ENCODE measurements at places on chromosomes 2 and 18.

GRCh38 chr2:100845141-100845991, 25.4 kb downstream of the NPAS2 start:
- DNase-seq: no peak

DNA sequence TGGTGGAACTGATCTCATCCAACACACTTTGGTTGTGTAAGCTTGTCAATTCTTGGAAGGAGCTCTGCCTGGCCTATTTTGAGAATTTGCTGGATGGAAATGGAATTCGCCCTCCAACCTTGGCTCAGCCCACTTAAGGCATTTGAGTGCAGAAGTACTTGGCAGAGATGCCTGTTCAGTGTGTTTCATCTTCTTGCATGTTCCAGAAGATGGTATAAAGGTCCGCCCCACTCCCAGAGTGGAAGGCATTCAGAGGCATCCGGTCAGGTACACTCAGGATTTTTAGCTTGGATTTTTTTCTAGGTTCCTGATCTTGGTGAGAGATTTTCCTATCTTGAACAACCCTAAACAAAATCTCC, 61.3 kb upstream of the TXNDC2 start:
- no peak for DNase-seq

- no peak for DNase-seq
Observed at GRCh38 chr2:239309398-239310245, 91.2 kb downstream of the HDAC4 start.

DNA sequence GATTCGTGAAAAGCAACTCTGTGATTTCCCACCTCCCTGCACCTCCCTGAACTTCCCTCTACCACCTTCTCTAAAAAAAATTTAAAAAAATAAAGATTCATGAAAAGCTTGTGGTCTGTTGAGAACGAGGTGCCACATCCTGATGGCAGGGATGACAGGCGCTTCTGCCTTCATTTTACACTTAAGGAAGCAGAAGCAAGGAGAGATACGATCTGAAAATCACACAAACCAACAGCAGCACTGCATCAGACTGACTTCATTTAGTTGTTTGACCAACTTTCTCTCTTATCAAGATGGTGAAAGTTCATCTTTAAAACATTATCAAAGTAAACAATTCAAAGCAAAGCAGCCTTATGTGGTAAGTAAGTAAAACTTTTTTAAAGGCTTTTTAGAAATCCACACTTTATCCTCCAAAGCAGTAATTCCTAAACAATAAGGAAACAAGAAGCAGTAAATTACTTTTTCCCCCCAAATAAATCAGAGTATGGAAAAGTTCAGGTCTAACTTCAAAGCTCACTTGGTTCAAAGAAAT, 15.5 kb downstream of the WDFY1 start:
- DNase-seq: no peak

- no peak for DNase-seq
Observed at GRCh38 chr2:138867341-138867740, 87.2 kb upstream of the NXPH2 start.

- no peak for DNase-seq
Observed at GRCh38 chr2:222452422-222452950, 28.1 kb downstream of the SGPP2 start.

DNA sequence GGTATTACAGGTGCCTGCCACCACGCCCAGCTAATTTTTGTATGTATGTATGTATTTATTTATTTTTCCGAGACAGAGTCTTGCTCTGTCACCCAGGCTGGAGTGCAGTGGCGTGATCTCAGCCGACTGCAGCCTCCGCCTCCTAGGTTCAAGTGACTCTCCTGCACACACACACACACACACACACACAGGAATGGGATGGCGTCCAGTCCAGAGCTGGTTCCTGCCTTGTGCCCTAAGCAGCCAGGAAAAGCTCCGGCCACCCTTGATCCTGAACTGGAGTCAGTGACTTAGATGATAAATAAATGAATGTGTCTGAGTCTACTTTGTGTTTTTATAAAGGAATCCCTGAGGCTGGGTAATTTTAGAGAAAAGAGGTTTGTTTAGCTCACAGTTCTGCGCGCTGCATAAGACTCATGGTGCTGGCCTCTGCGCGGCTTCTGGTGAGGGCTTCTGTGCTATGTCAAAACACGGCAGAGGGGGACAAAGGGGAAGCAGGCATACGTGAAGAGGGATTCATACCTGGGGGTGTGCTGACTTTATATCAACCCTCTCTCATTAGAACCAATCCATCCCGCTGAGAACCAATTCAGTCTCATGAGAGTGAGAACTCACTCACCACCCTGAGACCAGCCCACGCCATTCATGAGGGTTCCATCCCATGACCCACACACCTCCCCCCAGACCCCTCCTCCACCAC, 59.7 kb upstream of the PHLPP1 start:
- no peak for DNase-seq

- no peak for DNase-seq
Observed at GRCh38 chr2:233938676-233939370, 21.6 kb downstream of the TRPM8 start.

DNA sequence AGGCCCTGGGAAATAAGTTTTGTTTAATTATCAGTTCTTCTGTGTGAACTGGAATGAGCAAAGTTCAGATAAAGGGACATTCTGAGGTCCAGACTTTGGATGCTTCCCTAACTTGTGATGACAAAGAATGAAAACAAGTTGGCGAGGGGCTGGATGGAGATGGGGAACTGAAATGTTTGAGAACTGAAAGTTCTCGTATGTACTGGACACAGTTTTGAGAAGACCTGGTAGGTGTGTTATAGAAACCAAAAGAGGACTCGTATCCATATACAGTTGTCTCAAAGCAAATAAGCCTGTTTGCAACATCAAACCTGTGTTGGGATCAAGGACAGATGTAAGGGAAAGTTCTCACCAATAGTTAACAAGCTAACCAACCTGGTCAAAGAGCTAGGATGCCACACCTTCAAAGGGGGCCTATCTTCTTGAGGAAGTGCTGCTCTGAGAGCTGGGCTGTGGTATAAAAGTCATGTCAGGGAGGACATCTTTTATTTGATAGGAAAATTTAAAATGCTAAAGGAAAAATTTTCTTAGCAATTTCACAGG, at the start of gene UPP2:
Gene UPP2 (plus strand): TSS at position 493 of the 543 bp plus-strand sequence. CDS start 188 bp downstream, outside the sequence.
- DNase-seq: no peak

- no peak for DNase-seq
Observed at GRCh38 chr2:215357660-215358059, 45.8 kb downstream of the ATIC start.

GRCh38 chr2:62692225-62692624, 13.3 kb upstream of the EHBP1 start:
- no peak for DNase-seq

All from NCI-H748 treated with DMSO at 0.1 percent for 48 hours (cell line).